ENCODE measurements at places on chromosomes 7 and 10.

DNA sequence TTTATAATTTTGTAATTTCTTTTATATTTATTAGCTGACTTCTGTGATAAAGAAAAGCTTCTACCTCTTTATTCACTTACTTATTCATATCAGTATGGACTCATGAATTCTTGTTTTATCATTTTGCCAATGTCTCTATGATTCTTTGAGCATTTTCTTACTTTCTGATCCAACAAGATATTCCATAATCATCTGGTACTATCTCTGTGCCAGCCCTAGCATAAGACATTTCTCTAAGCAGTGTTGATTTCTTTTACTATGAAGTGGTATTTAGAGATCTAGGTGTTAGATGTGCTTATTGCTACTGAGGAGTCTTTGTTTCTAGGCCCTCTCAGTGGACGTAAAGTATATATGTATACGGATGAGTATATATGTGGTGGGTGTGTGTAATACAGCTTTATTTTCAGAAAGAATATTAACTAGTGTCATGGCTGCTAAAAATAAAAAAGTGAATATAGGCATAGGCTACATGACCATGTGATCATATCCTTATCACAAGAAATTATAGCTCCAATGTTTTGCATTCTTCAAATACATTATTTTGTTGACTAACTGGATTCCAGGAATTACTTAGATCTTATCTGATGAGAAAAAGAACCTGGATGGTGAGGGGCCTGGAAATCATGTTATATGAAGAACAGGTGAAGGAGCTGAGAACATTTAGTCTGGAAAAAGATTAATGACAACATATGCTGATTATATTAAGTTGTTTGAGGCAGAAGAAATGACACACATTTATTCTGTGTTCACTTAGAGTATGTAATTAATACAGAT lies 13.1 kb downstream of the PHTF2 start:
- DNase-seq = no peak

GRCh38 chr7:26165950-26166683 lies 14.1 kb downstream of the NFE2L3 start:
- no peak for DNase-seq

- DNase-seq = no peak
Observed at GRCh38 chr10:124027031-124027611, 66.3 kb downstream of the CHST15 start.

GRCh38 chr10:119374236-119374635 lies 166.9 kb downstream of the GRK5 start:
- DNase-seq = no peak

DNA sequence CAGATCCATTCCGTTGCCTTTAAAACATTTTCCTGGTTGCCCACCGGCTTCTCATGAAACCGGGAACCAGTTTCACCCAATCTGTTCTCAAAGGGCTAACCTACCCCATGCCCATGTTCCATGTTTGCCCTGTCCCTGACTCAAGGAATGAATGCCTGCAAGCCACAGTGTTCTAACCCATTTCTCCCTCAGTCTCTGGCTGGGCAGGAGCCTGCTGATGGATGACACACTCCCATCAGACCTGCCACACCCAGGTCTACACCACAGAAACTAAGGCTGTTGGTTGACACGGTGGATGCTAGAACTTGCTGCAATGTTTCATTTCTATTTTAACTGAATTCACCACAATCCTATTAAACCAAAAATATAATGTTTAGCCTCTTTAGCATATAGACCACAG lies 15.6 kb downstream of the CLRN3 start:
- no peak for DNase-seq

- no peak for DNase-seq
Observed at GRCh38 chr7:116801092-116801710, 61.2 kb upstream of the CAPZA2 start.

- DNase-seq = no peak
Observed at GRCh38 chr10:14654821-14655382, 119.8 kb downstream of the FAM107B start.

DNA sequence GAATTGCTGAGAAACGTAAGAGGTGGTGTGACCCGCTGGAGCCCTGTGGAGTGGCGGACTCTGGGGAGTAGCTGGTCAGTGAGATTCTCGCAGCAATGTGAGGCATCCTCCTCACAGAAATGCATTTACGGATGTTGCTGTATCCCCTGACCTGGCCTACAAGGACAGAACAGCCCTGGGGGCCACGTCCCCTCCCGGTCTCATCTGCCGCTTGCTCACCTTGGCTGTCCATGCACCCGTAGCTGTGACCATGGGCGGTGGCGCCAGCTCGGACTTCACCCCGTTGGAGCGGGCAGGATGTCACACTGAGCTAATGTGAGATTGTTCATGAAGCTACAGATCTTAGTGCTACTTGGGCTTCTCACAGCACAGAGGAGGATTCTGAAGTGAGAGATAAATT lies 193.8 kb downstream of the EBF3 start:
- no peak for DNase-seq

GRCh38 chr7:156577645-156578577 lies 62.7 kb upstream of the RNF32 start:
- DNase-seq = no peak

GRCh38 chr7:27180431-27181420 lies 4.3 kb downstream of the HOXA11 start:
- no peak for DNase-seq

GRCh38 chr7:131231381-131232220 lies 96.1 kb upstream of the MKLN1 start:
- peak; percentile 14 for DNase-seq

DNA sequence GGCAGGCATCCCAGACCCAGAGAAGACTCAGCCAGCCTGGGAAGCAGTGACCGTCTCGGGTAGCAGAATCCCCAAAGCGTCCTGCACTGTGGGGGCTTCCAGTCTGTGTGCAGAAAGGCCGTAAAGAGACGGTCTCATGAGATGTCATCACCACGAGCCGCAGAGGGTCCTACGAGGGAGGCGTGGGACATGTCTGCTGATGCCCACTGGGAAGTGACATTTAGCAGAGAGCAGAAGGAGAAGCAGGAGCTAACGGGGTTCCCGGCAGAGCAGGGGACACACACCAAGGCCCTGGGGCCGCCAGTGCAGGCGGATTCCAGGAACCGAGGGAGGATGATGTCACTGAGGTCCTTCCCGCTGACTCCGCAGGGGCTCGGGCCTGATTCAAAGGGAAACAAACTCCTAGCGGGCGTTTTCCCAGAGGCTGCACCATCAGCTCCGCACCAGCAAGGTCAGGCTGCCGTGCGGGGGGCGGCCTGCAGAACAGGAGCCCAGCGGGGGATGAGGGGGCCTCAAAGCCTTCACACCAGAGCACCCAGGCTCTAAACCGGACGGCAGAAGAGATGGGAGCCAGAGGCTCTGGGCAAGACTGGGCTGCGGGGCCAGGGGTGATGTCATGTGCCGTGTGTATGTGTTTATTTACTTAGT lies 85.4 kb upstream of the PDGFA start:
- no peak for DNase-seq

DNA sequence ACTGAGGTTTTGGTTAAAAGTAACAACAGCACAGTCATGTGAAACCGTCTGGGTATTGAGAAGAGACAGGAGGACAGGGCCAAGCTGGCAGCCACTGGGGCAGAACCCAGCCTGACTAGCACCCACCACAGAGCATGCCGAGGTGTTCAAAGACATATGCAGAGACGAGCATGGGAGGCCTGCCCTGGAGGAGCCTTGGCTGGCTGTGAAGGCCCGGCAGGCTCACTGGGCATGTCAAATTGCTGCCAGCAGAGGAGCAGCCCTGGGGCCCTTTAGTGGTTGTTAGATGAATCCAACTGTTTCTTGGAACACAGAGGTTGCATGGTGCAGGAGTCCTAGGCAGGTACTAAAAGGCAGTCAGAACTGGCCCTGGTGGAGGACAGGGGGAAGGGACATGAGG lies 5.0 kb upstream of the GDF2 start:
- DNase-seq = no peak

DNA sequence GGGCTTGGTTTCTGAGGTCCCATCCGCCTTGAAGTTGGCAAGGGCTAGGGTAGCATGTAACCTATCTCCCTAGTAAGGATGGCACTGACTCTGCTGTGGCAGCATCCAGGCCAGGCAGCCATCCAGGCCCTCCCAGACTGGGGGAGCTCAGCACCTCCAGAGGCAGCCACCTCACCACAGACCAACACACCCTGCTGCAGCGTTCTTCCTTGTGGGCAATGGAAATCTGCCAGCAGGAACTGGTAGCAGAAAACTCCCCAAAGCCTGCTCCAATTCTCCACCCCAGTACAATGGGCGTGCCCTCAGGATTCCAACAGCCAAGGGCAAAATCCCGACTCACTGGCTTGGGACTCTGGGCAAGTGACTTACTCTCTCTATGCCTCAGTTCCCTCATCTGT lies 27.5 kb downstream of the DLG5 start:
- DNase-seq = no peak

GRCh38 chr7:129191272-129191671 lies 2.8 kb downstream of the SMO start:
- no peak for DNase-seq

DNA sequence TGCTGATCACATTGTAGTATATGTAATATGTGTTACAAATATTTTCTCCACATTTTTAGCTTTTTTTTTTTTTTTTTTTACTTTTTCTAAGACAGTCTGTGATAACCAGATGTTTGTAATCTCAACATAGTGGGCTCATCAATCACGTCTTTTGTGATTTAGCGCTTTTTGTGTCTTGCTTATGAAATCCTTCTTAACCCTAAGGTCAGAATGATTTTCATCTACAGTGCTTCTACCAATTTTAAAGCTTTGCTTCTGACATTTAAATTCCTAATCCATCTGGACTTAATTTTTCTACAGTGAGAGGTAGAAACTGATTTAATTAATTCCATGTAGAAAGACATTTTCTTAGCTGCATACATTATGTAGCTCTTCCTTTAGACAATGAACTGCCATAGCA lies 626.4 kb downstream of the TNS3 start:
- no peak for DNase-seq

- no peak for DNase-seq
Observed at GRCh38 chr7:138245682-138246081, 169.4 kb downstream of the AKR1D1 start.

- DNase-seq = no peak
Observed at GRCh38 chr10:86305521-86305920, 61.1 kb downstream of the GRID1 start.

DNA sequence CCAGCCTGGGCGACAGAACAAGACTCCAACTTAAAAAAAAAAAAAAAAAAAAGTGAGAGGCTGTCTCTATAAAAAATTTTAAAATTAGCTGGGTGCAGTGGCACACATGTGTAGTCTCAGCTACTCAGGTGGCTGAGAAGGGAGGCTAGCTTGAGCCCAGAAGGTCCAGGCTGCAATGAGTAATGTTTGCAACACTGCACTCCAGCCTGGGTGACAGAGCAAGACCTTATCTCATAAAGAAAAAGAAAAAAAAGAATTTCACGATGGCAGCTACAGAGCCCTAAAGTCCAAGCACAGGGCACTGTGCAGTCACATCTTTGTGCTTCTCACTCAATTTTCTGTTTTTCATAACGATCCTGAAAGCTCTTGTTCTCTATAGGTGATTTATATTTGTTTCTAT lies 209.5 kb upstream of the KCTD7 start:
- DNase-seq = no peak

DNA sequence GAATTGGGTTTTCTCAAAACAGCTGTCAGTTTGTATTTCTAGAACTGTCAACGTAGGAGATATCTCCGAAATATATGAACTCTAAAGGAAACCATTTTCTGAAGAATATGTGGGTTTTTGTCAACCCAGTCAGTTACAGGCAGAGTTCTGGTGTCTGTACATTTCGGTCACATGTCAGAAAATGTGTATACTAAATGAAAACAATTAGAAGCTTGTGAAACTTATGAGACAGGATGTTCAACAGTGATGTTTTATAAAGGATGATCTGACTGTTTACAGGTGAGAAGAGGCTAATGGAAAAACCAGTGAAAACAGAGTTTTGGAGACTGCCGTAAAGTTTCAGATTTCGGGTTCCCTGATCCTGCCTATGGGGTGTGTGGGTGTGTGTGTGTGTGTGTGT lies 6.2 kb downstream of the JAZF1 start:
- no peak for DNase-seq

DNA sequence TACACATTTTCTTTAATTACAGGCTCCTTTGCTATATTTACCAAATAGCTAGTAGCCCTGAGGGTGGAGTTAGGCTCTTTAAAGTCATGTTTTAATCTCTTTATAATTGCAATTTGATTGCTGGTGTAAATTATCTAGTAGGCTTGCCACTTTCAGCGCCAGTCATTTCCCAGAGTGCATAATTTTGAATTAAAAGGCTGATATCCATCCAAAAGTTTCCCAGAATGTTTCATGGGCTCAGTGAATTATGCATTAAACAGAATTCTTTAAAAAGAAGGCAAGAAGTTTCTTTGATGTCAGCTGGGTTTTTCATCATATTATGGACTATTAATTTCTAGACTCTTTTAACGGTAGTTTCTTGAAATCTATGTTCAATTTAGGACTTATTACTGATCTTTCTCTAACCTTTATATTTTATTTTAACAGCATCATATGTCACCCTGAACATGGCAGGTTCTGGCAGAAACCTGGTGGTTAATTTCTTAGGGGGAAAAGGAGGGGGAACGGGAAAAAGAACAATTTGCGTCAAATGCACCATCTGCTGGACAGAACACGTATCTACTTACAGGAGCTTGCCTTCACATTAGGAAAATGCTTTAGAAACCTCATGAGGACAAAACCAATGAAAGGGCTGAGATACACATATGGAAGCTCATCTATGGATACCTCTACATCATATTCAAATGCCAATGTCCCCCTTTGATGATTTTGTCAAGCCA lies 171.1 kb downstream of the GRM3 start:
- no peak for DNase-seq

DNA sequence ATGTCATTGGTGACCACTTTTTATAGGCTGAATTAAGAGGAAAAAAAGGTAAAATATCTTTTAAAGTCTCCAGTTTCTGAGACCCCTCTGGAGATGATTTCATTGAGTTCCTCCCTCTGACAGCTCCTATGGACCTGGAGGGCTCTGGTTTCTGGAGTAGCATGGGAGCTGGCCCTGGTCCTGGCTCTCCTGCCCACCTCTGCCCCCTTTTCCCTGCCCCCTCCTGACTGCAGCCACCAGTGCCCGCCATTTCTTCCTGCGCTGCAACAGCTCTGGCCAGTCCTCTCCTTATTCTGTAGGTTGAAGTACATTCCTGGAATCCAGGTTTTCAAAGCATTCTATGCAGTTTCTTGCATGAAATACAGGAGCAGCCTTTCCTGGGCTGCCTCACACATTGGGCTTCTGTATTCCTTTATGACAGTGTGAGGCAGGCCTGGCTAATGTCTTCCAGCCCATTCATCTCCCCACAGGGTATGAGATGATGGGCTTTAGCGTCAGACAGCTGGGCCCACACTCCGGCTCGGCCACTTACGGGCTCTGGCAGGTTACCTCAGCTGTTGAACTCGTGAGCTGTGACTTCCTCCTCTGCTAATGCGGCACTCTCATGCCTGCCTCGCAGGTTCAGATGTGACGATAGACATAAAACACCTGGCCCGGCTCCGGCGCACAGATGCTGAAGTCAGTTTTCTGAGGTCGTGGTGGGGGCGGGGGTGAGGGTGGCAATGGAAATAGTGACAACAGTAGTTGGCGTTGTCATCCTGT lies 101.7 kb downstream of the MGMT start:
- no peak for DNase-seq

GRCh38 chr10:34292675-34293074 lies 522.4 kb downstream of the PARD3 start:
- DNase-seq = no peak

- no peak for DNase-seq
Observed at GRCh38 chr10:31384589-31384949, 65.6 kb downstream of the ZEB1 start.

All from activated T-cell treated with anti-CD3 and anti-CD28 coated beads for 1 hour (primary cell).